Omental fat pad (tissue), 4 donors: ENCODE measurements at places on chromosomes 2 and 18. TPM values are rescaled to one million over a fixed set of nuclear protein-coding genes. Genes with fewer than 3 reads are reported as not detected.

DNA sequence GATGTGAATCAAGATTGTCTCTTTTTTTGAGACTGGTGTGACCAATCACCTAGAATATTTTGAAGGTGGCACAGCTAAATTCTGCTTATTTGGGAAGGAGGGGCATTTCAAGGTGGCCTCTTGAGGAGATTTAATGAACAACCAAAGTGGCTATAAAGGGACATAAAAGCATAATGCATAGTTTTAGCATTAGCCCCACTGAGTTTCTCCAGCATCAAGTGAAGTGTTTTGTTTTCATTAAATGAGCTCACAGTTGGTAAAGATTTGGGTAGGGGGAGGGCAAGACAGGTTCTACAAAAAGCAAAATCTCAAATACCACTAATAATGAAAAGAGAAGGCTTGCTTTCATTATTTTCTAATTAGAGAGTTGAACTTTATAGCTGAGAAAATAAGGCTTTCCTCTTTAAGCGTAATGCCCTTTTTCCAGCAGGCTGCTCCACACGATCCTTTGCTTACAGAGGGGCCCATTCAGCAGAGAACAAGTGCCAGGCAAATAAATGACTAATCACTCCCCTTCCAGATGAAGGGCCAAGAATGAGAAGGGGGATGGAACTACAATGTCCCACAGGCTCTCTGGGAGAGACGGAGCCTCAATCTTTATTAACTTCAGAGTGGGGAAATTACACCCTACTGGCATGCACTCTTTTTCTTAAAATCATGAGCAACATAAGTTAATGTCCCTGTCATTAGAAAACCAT is 35.9 kb downstream of the LHCGR start:
- DNase-seq: no peak

GRCh38 chr18:67232991-67233390 is 283.5 kb downstream of the DSEL start:
- DNase-seq: no peak

DNA sequence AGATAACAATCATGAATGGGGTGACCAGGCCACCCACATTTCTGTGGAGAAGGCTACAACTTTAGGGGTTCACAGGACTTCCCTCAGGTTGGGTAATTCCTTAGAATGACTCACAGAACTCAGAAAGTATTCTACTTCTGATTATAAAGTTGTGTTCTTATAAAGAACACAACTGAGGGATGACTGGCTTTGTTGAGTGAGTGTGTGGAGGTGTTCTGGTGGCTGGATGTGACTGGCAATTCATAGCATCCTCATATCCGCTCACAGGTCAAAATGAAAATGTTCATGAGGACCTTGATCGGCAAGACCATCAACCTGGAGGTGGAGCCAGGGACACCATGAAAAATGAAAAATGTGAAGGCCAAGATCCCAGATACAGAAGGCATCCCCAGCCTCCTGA is 143.3 kb upstream of the CAB39 start:
- no peak for DNase-seq

The TGFA gene
- 2.2 TPM for total RNA-seq
